ENCODE measurements at places on chromosomes 7 and 10.

- no peak for DNase-seq
These were observed 24.7 kb upstream of the TFAM start for GRCh38 chr10:58360412-58361004.

DNA sequence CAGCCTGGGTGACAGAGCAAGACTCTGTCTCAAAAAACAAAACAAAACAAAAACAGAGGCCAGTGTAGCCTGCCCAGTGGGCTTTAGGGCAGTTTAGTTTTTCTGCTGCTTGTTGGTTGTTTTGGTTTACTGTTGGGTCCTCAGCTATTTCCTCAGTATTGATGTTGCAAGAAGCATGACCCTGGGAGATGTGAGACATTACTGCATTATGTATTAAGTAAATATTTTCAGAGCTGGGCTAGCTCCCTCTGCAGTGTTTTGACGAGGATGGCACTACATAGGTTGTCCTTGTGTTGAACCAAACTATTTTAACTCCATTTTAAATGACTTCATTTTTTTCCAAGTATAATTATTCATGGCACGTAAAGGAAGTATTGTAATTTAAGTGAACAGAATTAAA is 4.8 kb downstream of the AKAP9 start:
- no peak for DNase-seq

- no peak for DNase-seq
These were observed 20.9 kb downstream of the SLC25A16 start for GRCh38 chr10:68506411-68506810.

GRCh38 chr7:16144361-16144760 is 277.0 kb downstream of the CRPPA start:
- DNase-seq: no peak

GRCh38 chr10:111856631-111857030 is 326.9 kb downstream of the GPAM start:
- DNase-seq: no peak

DNA sequence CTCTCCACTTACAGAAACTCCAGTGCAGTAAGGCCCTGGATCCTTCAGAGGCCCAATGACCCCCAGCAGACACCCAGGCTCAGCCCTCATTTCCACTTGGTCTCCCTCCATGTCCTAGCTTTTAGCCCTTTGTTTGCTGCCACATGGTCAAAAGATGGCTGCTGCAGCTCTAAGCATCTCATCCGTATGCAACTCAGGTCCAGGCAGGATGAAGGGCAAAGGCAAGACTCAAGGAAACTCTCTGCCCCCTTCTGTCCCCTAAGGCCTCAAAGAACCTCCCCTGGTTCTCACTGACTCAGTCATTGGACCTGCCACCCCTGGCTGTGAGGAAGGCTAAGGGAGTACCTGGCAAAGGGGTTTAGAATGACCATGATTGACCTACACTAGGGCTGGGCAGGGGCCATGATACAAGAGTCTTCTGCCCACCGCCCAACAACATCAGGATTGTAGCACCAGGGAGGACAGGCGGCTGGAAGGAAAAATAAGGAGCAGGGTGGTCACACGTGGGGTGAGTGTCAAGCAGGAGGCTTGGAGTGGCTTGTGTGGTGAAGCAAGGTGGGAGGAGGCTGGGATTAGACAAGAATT is 303.8 kb upstream of the ZMIZ1 start:
- no peak for DNase-seq

DNA sequence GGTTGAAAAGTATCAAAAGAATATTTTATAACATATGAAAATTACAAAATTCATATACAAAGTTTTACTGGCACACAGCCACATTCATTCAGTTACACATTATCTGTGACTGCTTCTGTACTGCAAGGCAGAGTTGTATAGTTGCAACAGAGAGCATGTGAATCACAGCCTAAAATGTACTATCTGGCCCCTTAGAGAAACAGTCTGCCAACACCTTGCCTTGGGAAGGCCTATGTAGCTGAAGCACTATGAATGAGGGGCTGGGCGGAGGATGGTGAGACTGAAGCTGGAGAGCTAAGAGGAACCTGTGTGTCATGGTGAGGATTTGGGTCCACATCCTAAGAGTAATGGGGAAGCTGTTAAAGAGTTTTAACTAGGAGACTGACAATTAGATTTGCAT is 35.7 kb downstream of the PDZD8 start:
- DNase-seq: no peak

DNA sequence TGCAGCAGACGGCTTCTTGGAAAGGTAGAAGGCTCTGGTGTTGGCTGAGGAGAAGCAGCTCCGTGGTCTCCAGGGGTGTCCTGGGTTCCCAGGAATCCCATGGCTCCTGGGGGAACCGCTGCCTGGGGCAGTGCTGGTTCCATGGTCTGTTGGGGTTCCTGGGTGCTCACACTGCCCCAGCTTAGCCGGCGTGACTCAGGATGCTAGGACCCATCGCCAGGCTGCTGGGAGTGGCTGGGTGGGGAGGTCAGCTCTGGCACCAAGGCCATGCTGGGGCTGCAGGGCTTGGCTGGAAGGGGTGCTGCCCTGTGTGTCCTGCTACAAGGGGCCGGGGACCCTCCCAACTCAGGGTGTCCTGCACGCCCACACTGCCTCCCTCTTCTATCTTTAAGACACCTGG is 9.4 kb downstream of the MGMT start:
- DNase-seq: no peak

DNA sequence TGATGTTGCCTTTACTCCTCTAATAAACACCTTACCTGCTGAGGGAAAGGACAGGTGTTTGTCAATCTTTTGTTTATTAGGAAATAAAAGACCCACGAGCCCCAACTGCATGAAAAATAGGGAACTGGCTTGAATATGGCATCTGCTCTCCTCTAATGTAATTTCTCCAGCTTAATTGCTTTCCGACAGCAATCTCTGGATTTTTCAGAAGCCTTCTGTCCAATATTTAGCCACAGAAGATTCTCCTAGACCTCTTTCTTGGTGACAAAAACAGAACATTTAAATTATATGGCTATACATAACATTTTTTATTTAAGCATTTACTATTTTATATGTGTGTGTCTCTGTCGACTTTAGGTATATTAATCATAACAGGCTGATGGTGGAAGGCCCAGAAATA is 317.4 kb upstream of the ADARB2 start:
- no peak for DNase-seq

DNA sequence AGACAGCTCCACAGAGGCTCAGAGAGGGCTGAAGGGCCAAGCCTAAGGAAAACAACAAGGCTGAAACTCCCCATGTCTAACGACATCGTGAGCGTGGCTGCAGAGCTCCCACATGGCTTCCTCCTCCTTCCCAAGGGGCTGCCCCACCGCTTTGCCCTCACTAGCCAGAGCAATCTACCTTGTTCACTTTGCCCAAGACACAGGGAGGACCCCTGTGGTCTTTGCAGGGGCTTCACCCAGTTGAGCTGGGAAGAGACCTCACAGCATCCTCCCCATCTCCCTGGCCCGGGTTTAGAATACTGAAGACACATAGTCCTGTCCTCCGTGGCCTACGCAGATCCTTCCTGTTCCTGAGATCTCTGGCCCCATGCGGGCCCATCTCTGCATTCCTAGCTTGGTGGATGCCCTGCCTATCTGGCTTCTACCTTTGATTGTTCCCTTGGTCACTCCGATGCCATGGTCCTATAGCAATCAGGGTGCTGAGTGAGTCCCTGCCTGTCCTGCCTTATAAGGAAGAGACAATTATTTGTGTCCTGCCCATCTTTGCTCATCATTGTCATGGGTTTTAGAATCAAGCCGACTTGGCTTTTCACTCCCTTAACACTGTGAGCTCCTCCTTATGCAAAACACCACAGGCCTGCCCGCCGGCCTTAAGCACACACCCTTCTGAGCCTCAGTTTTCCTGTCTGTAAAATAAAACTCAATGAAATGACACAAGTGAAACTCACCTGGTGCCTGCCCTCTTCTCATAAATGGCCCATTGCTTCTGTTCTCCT is 73.2 kb downstream of the PARP12 start:
- DNase-seq: no peak

DNA sequence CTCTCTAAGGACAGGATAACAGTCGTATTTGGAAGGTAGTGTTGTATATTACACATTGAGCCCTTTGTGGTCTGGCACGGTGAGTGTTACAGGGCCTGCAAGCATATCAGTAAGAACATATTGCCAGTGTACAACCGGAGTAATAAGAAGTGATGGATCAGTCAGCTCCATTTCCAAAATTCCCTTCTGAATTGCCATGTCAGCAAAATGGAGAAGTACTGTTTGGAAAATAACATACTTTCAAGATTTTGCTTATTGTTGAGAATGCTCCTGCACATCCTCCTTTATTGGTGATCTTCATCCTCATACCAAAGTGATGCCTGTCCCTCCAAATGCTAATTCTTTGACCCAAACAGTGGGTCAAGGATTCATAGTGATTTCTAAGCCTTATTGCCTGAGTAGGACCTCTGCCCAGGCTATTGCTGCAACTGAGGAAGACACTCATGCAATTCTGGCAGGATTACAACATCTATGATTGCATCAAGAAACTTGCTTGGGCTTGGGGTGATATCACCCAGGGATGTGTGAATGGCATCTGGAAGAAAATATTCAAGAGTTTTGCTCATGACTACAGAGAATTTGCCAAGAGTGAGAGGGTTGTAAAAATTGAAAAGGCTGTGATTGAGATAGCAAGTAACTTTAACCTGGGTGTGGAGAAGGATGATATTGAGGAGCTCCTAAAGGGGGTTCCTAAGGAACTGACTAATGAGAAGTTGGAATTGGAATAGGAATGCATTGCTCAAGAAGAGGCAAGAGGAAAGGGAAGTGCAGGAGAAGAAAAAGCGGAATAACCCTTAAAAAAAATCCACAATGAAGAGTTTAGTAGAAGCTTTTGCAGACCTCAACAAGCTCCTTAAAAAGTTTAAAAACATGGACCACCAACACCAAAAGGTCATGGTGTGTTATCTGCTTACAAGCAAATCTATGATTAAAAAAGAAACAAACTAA is 452.2 kb upstream of the SORCS1 start:
- no peak for DNase-seq

- no peak for DNase-seq
These were observed 88.3 kb upstream of the AGK start for GRCh38 chr7:141462958-141463357.

GRCh38 chr10:45075216-45075615 is 74.5 kb downstream of the ZNF22 start:
- no peak for DNase-seq

DNA sequence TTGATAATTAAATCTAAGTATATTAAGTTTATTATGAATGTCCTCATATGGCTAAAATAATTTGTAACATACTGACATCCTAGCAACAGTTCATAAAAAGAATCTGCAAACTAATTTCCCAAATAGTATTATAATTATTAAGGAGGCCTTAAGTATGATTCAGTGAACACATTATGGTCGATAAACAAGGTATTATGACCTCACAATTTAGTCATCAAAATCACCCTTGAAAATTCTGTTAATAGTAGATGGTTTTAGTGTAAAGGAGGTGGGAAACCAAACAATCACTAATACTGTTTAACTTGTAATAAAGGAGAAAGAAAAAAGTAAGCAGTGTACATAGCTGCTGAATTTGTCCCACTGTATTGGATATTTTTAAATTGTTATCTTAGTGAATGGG is 2.1 kb downstream of the ETV1 start:
- DNase-seq: no peak

DNA sequence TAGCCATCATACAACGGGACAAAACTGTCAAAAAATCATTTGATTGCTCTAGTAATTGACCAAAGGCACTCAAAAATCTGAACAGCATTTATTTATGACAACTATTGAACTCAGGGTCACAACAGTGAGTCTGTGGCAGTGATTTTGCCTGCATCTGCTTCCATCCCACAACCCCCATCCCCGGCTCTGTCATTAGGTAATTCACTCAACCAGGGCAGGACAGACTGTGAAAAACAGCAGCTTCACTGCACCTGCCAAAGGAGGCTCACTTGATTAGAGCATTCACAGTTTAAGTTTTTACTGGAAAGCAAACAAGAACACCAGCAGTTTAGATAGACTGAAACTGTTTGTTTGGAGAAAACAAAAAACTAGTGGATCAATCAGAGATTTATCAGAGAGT is 22.2 kb downstream of the NRCAM start:
- DNase-seq: no peak

DNA sequence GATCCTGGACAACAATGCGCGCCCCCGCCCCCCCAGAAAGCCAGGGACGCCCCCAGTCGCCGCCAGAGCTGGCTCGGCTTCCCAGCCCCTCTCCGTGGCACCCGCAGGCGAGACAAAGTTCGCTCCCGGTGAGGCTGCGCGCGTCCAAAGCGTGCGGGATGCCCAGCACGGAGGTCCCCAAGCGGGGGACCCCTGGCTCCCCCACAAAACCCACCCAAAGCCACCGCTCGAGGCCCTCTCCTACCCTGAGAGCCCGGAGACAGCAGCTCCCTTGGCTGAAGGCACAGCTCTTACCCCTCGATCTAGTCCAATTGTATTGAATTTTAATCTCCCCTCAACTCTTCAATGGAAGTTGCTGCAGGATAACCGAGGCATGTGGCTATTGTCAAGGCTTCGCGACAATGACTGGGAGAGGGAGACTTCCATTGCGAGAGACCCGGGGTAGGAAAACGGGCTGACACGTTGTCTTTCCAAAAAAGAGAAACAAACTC is 305.3 kb downstream of the PRPF18 start:
- peak; percentile 23 for DNase-seq

DNA sequence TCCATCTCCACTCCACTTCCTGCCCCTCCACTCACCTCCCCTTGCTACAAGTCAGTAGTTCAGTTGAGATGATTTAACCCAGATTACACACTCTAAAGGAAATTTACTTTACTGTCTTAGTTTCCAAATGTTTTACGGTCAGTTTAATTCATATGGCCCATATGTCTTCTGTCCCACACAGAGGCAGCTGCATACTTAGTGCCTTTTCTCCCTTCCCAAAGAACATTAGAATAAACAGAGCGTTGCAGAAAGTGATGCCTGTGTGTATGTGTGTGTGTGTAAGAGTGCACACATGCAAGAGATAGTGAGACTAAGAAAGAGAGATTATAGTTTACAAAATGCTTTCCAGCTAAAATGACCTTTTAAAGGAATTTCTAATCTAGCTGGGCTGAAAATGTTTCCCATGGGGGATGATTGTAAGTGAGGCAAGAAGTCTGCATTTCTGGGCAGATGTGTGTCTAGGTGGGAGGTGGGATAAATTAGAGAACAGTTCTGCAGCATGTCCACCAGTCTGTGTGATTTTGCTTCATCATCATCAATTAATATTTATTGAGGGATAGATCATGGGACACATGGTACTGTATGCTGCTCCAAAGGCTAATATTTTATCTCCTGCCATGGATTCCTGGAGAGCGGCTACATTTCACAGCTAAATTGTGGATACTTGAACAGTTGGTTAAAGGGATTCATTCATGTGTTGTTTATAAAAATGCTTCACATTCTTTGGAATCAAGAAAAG is 81.5 kb downstream of the NXPH1 start:
- no peak for DNase-seq

DNA sequence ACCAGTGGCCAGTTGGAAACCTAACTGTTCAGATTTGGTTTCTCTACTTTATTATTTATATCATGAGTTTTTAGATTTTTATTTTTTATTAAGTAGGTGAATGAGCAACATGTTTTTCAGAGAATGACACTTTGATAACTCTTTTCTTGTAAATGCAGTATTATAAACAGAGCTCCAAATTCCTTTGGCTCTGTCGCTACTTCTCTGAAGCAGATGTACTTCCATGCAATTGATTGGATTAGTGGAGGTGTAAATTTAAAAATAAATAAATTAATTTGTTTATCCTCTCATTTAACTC is 34.3 kb upstream of the ICA1 start:
- DNase-seq: no peak

- no peak for DNase-seq
These were observed 198.1 kb upstream of the HABP2 start for GRCh38 chr10:113354711-113355110.

GRCh38 chr7:16554518-16555236 is 28.1 kb downstream of the LRRC72 start:
- DNase-seq: no peak
